ENCODE measurements at places on chromosomes 1 and 21.
A peak's percentile ranks its signal among the peaks of the same experiment; 100 is the strongest.

- no peak for DNase-seq
Measured at GRCh38 chr1:59152511-59152910, 144.4 kb upstream of the FGGY start.

GRCh38 chr1:221740993-221741702 lies 741 bp downstream of the DUSP10 start:
- DNase-seq, result no peak

GRCh38 chr1:69913977-69914376 lies 291.4 kb downstream of the LRRC40 start:
- no peak for DNase-seq

DNA sequence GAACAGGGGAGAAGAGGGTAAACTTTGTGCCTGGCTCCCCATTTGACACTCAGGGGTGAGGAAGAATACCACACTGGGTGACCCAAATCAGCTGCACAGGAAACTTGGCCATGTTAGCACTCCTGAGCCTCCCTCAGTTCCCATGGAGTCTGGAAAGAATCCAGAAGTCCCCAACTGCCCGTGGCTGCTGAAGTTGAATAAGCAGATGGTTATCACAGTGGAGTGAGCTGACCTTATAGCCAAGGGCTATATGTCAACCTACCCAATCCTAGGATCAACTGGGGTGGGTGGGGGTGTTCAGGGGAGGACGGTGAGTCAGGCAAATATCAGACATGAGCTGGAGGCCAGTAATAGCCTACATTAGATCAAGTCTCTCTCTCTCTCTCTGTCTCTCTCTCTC lies 20.4 kb downstream of the KCNH1 start:
- no peak for DNase-seq

- no peak for DNase-seq
Measured at GRCh38 chr21:15367061-15367626, 302.3 kb upstream of the NRIP1 start.

- no peak for DNase-seq
Measured at GRCh38 chr1:177659281-177659680, 310.6 kb downstream of the SEC16B start.

GRCh38 chr1:162573136-162573535 lies 11.6 kb downstream of the UAP1 start:
- DNase-seq, result no peak

DNA sequence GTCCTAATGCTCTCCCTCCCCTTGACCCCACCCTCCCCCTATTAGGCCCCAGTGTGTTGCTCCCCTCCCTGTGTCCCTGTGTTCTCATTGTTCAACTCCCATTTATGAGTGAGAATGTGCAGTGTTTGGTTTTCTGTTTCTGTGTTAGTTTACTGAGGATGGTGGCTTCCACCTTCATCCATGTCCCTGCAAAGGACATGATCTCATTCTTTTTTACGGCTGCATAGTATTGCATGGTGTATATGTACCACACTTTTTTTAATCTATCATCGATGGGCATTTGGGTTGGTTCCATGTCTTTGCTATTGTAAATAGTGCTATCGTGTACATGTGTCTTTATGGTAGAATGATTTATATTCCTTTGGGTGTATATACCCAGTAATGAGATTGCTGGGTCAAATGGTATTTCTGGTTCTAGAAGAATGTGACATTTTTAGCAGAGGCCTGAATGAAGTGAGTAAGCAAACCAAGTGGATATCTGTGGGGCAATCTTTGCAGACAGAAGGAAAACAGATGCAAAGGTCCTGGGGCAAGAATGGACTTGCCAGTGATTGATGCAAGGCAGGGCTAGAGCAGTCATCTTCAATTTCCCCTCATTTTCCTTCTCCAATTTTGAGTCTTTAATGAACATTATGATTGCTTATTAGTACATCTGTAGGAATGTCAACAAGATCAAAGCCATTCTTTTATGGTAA lies 50.2 kb downstream of the UBE4B start:
- no peak for DNase-seq

- no peak for DNase-seq
Measured at GRCh38 chr1:35555601-35556477, 1.4 kb downstream of the KIAA0319L start.

DNA sequence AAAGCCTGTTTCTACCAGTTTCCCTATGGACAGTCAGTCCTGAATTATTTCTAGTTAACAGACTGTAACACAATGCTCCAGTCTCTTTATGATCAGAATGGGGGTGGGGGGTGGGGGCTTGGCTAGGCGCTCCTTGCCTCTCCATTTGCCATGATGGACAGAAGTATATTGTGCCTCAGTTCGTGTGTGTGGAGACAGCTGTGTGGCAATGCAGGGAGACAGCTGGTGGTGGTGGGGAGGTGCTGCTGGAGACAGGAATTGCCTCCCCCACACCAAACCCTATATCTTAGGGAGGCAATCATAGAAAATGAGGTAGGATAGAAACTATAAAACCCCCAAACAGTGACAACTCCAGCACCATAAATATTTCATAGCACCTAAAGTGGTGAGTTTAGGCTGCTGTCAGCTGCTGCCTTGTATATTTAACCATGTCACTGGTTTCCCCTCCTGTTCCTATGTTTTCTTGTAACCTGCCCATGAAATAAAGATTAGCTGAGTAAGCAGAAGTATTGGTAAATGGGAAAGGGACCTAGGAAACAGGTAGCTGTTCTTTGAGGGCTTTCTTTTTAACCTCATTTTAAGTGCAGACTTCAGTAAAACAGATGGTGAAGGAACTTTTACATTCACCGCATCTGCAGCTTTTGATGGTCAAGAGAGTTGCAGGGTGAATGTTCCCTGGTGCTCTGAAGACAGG lies 3.4 kb downstream of the PLXNA2 start:
- no peak for DNase-seq

GRCh38 chr1:160159846-160160245 lies 8.4 kb downstream of the ATP1A4 start:
- no peak for DNase-seq

- no peak for DNase-seq
Measured at GRCh38 chr1:10973552-10973951, 38.9 kb upstream of the TARDBP start.

DNA sequence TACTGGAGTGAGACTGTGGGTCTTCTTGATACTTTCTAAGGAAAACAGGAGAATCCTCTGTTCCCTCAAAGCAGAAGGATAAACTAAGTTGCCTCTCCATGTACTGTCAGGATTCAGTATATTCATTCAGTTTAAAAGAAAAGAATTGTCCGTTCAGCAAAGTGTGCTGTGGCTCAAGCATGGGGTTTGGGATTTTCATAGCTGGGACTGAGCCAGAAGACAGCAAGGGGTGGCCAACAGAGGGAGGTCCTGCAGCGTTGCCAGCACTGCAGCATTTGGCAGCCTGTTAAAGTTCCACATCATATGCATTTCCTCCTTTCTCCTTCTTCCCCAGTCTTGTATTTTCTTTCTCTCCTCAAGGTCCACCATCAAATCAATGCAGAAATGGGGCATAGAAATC lies 75.1 kb downstream of the DTL start:
- DNase-seq, result no peak

DNA sequence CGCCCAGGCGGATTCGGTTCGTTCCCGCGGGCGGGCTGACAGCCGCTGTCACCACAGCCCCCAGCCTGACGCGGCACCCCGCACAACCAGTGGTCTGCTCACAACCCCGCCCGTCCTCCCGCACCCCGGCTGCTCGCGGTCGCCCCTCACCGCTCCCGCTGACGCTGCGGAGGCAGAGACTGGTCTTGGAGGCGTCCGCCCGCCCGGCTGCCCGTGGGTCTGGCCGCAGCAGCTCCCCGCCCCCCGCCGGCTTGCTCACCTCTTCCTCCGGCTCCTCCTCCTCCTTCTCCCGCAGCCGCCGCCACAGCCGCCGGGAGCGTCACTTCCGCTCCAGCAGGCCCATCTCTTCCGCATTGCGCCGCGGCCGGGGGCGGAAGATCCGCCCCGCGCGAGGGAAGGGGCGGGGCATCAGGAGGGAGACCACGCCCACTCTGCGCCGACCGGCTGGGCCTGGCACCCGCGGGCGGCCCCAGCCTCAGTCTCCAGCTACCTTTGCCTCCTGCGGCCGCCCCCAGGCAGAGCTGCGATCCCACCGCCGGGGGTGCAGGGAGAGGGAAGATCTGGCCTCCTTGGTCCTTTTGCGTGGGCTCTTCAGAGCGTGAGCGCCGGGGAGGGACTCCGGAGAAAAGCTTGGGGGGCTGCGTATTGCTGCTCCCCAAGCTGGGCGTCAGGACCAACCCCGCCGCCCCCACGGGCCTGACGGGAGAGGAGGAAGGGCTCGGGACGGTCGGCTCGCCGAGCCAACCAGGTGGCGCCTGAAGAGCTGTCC lies at the start of gene SYNJ1:
SYNJ1 (minus strand) TSS at position 327 of the 769 bp plus-strand sequence. CDS start 1,118 bp downstream, outside the sequence.
- peak; percentile 93 for DNase-seq

GRCh38 chr21:40766381-40766780 lies 80.6 kb downstream of the DSCAM start:
- DNase-seq, result no peak

- DNase-seq, result no peak
Measured at GRCh38 chr1:22845398-22845935, 127.2 kb downstream of the LACTBL1 start.

GRCh38 chr1:17011092-17011438 lies 663 bp downstream of the ATP13A2 start:
- DNase-seq, result no peak

DNA sequence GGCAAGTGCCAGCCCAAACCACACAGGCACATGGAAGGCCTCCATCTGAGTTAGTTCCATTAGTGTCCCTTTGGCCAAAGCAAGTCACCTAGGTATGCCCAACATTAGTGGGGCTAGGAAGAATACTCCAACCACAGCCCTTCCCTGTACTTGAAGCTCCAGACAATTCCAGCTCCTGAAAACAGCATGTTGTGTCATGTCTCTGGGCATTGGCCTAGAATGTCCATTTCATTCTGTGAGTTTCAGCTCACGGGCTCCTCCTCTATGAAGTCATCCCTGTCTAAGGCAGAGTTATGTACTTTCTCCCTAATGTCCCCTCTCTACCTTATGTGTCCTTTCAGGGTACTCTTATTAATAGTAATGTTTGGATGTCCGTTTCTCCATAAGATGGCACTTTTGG lies 96.5 kb upstream of the SPATA6 start:
- DNase-seq, result no peak

GRCh38 chr21:46622226-46622625 lies 13.2 kb upstream of the PRMT2 start:
- DNase-seq, result no peak

GRCh38 chr1:34597877-34598514 lies 156.9 kb upstream of the GJB5 start:
- peak; percentile 63 for DNase-seq

- no peak for DNase-seq
Measured at GRCh38 chr1:58942759-58943191, 158.9 kb upstream of the JUN start.

DNA sequence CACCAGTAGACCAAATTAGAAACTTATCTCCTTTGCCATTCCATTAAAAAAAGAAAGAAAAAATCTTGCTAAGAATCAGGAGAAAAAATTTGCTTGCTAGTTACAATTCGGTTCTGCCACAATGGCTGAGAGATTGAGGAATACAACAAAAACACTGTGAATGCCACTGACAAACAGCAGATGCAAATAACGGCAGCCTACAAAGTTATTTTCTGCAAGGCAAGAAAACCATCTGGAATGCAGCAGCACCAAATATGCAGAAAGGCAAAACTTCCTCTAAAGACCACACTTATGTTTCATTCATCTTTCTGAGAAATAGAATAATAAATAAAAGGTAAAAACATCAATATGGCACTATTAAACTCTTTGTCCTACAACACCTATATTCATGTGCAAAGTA lies 75.7 kb downstream of the ENAH start:
- no peak for DNase-seq

DNA sequence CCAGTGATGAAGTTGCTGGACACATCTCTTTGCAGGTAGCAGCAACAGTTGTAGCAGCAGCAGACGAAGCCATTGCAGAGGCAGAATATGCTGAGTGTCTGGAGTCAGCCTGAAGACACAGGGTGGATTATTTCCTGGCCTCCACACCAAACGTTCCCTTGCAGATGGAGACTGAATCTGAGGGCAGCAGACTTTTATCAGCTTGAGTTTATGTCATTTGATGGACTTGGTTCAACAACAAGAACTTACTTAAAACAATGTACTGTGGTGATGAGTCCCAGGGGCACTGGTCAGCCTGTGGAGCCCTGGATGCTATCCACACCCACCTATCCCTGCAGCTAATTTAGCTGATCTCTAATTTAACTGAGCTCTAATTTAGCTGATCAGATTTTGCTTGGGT lies 17.1 kb upstream of the MPZL1 start:
- DNase-seq, result no peak

DNA sequence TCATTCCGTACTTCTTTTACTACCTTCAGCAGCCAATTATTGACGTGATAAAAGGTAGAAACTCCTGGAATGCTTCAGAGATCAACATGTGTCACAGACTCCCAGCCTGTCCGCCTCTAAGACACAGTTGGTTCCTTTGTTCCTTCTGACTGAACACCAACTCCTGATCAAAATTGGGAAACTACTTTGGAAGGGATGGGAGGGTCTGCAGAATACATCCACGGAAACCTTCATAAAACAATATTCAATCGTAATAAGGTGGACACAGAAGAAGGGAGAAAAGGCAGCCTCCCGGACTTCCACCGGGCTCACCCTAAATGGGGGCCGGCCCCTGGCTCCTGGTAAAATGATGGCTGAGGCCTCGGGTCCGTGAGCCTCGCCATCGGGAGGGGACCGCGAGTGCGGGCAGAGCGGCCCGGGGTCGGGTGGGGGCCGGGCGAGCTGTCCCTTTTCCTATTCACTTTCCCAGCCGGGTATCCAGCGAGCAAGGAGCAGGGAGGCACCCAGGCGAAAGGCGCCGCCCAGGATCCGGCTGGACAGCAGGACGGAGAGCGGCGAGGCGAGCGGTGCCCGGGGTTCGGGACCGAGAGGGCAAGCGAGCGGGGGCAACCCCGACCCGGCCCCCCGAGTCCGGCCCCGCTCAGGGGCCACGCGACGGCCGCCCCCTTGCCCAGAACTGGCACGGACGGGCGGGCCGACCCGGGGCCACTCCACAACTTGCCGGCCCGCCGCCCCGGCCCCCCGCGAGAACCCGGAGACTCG lies 805 bp downstream of the NRIP1 start:
- no peak for DNase-seq

DNA sequence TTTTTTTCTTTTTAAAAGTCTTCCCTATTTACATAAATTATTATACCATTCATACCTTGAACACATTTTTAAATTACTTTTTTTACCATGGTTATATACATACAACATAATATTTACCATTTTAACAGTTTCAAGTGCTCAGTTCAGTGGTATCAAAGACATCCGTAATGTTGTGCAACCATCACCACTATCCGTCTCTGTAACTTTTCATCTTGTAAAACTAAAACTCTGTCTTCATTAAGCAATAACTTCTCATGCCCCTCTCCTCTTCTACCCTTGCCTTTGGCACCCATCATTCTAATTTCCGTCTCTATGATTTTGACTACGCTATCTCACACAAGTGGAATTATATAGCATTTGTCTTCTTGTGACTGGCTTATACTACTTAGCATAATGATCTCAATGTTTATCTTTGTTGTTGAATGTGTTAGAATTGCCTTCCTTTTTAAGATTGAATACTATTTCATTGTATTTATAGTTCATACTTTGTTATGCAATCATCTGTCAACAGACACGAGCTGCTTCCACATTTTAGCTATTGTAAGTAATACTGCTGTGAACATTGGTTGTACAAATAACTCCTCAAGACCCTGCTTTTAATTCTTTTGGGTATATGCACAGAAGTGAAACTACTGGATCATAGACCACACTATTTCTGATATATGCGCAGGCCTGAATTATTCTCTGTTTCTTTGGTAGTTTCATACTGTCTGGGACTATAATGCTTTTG lies 689.5 kb upstream of the NCAM2 start:
- no peak for DNase-seq
